ENCODE measurements at places on chromosomes 2 and 18.

DNA sequence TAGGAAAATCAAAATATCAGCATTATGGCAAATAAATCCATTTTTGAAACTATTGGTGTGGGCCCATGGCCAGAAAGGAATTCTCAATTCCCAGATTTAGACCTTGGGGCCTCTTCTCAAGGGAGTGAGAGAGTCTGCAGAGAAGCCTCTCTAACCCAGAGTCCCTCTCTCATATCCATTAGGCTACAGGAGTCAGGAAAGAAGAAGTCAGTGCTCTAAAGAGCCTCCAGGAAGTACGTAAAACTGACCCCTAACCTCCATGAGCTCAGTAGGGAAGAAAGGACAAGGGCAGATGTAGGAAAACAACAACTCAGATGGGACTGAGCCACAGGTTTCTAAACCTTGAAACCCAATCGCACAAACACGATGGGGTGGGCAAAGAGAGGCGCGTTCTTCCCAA is 479.9 kb upstream of the TNP1 start:
- DNase-seq, result no peak

GRCh38 chr2:234241656-234242458 is 191.4 kb downstream of the SPP2 start:
- DNase-seq, result no peak

GRCh38 chr18:1488957-1489356 is 584.3 kb downstream of the ADCYAP1 start:
- DNase-seq, result no peak

- DNase-seq, result peak; percentile 2
These were observed 41.4 kb downstream of the OXER1 start for GRCh38 chr2:42722320-42723190.

GRCh38 chr18:56062931-56063330 is 474.9 kb upstream of the TCF4 start:
- no peak for DNase-seq

DNA sequence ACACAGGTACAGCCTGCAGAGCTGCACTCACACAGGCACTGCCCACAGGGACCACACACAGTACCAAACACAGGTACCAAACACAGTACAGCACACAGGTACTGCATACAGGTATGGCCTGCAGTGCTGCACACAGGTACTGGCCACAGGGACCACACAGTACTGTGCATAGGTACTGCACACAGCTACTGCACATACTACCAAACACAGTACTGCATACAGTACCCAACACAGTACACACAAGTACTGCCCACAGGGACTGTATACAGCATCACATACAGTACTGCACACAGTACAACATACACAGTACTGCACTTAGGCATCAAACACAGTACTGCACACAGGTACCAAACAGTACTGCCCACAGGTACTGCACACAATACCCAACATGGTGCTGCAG is 74.3 kb downstream of the ZNF236 start:
- no peak for DNase-seq

- DNase-seq, result no peak
These were observed 41.5 kb upstream of the EPC2 start for GRCh38 chr2:148602885-148603561.

- peak; percentile 68 for DNase-seq
These were observed 72.6 kb downstream of the STK39 start for GRCh38 chr2:168174756-168175155.

GRCh38 chr18:8978394-8978793 is 124.1 kb upstream of the NDUFV2 start:
- DNase-seq, result no peak

DNA sequence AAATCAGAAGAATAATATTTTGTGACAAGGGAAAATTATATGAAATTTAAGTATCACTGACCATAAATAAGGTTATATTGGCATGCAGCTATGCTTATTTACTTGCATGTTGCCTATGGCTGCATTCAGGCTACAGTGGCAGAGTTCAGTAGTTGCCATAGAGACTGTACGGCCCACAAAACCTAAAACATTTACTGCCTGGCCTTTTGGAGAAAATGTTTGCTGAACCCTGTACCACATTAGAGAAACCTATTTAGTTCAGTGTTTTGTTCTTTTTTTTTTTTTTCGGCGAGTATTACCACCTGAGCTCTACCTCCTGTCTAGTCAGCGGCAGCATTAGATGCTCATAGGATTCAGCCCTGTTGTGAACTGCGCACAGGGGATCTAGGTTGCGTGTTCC is 163.7 kb downstream of the MCFD2 start:
- DNase-seq, result no peak

GRCh38 chr18:111306-112014 is 46.9 kb upstream of the USP14 start:
- DNase-seq, result peak; percentile 78

DNA sequence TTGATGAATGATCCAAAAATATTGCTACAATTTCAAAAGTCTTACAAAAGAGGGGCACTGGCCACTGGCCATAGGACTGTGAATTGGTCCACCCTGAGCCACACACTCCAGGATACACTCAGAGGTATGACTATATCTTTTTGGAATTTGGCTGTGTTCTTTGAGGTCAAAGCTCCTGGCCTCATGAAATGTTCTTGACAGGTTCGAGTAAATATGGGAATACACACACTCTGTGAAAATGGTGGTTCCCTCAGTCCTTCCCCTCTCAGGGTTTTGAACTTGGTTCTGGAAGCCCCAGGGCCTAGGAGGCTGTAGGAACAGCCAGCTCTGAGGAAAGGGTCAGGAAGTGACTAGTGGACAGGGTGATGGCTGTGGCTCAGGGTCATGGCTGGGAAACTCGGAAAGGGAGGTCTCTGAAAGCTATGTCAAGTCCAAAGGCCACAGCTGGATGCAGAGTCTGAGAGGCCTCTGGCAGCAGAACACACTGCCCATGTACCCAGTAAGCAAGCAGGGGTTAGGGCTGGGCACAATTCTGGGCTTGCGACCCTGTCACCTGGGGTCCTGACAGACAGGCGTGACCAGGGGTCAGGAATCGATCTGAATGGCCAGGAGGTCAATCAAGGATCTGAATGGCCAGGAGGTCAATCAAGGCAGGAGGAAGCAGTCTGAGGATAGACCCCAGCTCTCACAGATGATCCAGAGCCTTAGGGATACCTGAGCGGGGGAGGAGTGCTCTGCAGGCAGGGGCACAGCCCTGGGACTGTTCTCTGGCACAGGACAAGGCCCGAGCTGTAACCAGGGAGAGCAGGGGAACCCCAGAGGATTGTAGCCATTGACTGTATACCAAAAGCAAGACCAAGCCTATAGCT is 223.4 kb upstream of the SMAD2 start:
- no peak for DNase-seq

DNA sequence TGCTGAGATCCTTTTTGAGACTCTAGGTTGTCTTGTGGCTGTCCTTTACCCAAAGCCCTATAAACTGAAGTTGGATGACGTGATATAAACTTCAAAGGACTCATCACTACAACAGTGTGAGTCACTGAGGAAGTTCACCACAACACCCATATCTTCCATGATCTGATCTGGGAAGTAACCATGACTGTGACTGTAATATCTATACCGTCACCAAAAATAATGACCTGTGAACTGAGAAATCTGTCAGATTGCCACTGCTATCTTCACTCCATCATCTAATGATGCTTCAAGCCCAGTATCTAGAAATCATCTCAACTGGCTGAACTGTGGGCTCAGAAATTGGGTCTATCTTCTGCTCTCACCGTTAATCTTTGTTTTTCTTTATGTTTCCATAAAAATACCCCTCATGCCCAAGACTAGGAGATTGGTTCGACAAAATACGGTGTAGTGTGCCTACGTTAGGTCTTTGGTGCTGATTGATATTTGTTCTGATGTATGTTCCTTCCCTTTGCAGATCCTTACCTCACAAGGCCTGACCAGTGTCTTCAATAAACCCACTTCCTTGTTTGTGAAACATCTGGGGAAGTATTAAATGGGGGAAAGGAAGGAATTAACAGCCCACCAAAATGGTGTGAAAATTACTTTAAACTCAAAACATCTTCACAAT is 78.2 kb downstream of the MYL12B start:
- DNase-seq, result no peak

- DNase-seq, result no peak
These were observed 56.1 kb downstream of the CCDC141 start for GRCh38 chr2:178993788-178994187.

GRCh38 chr2:170882758-170883157 is 46.3 kb upstream of the GORASP2 start:
- DNase-seq, result no peak

DNA sequence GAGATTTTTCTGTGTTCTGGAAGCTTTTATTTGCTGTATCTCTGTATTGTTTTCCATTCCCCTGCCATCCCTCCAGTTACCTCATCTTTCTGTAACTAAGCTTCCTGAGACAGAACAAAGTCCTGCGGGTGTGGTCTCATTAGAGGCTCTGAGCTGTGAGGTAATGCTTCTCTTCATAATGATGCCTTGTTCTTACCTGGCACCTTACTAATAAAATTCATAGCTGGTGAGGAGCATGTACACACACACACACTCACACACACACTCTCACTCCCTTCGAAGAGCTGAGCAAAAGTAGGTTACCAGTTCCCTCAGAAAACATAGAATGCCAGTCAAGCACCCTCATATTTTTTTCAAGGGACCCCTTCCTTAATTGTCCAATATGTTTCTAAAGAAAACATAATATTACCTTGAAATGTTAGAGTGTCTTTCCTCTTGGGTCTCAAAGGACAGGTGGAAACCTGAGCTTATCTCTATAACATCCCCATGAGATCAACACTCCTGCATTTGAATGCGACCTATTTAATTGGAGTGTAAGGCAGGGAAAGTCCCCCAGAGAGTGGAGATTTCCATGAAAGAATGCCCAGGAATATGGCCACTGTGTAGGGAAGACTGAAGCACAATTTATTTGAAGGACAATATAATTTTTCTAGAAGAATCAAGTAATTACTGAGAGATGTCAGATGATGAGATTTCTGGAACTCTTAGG is 161.6 kb upstream of the NCK2 start:
- no peak for DNase-seq

DNA sequence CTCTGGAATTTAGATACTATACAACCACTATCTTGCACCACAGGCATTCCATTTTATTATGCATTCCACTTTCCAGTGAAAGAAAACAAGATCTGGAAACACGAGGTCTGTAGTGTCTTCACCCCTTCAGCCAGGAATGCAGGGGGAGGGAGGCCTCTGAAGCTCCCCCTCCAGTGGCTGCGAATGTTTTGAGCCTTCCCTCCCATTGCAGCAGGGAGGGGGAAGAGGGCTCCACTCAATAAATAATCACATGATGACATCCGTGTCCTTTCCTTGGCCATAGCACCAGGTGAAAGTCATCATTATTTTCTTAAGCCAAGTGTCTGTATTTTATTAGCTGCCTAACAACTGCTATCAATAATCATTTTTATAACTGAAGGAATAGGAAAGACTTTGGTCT is 38.6 kb downstream of the ALPK2 start:
- DNase-seq, result no peak

DNA sequence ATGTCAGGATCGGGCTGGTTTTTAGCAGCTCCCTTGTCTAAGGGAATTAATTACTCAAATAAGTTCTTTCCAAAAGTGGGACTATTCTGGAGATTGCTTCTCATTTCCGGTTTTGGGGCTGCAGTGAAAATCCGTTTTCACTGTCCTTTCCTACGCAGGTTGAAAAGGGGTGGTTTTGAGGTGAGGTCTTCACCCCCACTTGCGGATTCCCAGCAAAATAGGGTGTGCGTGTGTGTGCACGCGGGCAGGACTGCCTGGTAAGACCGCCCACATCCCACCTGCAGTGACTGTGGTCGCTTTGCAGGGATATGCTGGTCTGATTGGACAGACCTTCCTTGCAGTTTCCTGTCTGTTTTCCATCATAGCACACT is 472 bp upstream of the PLEKHM3 start:
- no peak for DNase-seq

- DNase-seq, result no peak
These were observed 24.4 kb upstream of the FTCDNL1 start for GRCh38 chr2:199875400-199875799.

DNA sequence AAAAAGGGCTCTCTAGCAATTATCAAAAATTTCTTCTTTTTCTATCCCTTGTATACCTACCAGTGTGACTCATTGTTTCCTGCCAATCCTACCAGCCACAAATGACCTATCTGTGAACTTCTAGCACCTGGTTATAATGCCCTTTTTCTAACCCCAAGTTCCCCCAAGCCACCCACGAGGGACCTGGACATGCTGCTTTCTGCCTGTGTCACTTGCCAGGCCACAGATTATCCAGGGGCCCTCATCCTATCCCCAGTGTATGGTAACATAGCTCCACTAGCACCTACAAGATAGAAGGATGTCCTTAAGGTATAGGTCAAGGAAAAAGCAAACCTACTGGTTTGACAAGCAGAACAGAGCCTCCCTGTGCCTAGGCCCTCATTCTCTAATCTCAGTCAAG is 26.8 kb downstream of the AAK1 start:
- DNase-seq, result peak; percentile 46

DNA sequence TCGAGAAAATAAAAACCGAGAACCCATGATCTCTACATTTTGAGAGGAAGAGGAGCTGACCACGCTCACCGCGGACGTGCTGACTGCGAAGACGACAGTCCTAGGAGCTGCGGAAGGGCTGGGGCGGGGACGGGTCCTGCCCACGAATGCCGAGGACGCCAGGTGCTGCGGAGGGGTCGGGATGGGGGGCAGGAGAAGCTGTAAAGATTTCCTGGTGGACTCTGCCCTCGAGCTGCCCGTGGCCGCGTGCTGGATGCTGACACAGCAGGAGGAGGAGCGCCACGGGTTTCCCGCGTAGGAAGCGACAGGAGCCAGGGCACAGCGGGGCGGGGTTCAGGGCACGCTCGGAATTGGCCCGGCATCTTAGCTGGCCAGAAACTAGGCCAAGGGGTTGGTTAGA is 22.2 kb downstream of the ZSCAN30 start:
- no peak for DNase-seq

DNA sequence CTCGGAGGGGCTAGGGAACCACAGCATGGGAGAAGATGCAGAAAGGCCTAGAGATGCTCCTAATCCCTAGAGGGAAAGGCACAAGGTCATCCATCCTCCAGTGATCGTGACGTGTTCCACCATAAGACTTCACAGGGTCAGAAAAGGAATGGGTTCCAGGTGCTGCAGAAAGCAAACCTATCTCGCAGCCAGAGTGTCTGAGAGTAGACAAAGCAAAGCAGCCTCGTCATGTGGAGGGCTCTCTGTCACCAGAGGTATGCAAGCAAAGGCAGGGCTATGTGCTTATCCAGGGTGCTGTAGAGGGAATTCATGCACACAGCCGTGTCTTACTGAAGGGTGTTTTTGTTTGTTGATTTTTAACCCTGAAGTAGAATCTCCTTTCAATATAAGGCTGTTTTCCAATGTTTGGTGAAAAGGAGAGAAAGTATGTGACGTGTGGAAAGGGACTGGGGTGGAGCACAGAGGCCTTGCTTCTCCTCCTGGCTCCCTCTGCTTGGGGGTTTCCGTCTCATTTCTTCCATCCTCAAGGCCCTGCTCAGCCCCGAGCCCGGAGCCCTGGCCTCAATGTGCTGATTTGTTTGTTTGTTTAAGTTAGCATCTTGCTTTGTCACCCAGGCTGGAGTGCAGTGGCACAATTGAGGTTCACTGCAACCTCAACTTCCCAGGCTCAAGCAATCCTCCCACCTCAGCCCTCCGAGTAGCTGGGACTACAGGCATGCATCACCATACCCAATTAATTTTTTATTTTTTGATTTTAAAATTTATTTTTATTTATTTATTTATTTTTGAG is 3.0 kb downstream of the GPR55 start:
- DNase-seq, result no peak

GRCh38 chr2:159086342-159086741 is 117.9 kb downstream of the TANC1 start:
- DNase-seq, result no peak

All from immature natural killer cell (primary cell).